IPS DF 6.9 (cell line): ENCODE measurements at places on chromosomes 4 and X.

DNA sequence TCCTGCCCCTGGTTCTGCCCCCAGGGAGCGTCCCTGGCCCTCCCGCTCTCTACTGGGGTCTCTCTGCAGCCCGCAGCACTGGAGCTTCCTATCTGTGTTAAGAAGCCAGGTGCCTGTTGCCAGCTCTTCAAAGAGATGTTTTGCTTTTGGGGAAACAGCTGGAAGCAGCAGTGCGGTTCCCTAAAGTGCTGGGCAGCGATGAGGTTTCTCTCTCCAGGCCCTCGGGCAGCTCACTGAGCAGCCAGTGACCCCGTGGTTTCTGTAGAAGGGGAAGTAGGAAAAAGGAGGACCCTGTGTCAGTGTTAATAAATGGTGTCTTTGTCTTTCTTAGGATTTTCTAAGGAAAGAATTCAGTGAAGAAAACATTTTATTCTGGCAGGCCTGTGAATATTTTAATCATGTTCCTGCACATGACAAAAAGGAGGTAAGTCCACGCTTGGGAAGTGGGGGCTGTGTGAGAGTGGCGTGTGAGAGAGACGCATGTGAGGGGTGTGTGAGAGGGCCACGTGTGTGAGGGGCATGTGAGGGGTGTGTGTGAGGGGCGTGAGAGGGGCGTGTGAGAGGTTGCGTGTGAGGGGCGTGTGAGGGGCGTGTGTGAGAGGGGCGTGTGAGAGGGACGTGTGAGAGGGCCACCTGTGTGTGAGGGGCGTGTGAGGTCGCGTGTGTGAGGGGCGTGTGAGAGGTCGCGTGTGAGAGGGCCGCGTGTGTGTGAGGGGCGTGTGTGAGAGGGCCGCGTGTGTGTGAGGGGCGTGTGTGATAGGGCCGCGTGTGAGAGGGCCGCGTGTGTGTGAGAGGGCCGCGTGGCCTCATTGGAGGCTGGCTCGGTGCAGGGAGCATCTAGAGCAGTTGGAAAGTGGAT is 27.1 kb upstream of the HGFAC start:
- no peak for DNase-seq

GRCh38 chrX:49071877-49072711 is 1.7 kb downstream of the PRAF2 start:
- no peak for DNase-seq

DNA sequence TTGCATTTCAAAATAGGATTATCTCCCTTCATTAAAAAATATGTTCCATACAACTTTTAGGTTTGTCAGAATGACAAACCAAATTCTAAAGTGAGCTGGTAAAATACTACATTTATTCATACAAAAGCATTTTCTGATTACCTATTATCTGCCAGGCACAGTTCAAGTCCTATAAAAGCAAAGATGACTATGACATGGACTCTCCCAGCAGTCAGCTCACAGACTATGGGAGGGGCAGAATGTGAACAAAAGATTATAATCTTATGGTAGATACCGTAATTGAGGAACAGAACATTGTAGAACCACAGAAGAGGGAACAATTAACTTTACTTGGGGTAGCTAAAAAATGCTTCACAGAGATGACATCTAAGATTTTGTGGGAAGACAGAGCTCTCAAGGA is 12.4 kb downstream of the PAQR3 start:
- no peak for DNase-seq

- peak; percentile 57 for DNase-seq
These were observed 201.0 kb upstream of the ARSJ start for GRCh38 chr4:114180481-114180880.

DNA sequence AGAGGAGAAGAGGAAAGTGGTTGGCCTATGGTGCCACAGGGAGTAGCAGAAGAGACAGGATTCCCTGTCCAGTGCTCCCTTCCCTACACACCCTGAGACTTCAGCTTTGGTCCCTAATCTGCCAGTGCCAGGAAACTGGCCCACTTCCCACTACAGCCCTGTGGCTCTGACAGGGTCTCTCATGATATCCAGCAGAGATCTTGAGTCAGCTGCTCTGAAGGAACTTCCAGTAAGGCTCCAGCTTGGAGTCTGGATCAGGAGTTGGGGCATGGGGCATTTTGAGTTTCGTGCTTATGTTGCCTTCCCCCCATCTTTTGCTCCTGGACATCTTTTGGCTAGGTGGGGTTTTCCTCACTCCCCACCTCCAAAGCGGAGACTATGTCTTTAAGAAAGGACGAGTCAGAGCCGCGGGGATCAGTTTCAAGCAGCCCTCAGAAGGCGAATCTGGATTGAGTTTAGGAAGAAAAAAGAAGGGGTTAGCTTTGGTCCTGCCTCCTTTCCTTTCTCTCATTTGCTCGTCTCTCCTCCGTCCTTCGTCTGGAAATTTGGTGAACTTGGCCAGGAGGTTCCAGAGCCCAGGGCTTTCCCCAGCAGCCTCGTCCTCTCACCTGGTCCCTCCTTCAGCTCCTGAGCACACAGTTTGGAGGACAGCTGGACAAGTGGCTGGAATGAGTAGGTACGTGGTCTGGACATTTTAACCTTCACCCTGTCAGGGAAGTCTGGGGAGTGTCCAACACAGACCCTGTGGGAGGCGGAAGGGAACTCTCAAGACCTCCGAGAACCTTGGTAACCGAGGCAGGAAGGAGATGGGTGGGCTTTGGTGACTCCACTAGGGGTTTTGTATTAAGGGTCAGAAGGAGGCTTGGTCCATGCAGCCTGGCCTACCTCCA is 104.4 kb downstream of the RTL5 start:
- DNase-seq, result no peak

DNA sequence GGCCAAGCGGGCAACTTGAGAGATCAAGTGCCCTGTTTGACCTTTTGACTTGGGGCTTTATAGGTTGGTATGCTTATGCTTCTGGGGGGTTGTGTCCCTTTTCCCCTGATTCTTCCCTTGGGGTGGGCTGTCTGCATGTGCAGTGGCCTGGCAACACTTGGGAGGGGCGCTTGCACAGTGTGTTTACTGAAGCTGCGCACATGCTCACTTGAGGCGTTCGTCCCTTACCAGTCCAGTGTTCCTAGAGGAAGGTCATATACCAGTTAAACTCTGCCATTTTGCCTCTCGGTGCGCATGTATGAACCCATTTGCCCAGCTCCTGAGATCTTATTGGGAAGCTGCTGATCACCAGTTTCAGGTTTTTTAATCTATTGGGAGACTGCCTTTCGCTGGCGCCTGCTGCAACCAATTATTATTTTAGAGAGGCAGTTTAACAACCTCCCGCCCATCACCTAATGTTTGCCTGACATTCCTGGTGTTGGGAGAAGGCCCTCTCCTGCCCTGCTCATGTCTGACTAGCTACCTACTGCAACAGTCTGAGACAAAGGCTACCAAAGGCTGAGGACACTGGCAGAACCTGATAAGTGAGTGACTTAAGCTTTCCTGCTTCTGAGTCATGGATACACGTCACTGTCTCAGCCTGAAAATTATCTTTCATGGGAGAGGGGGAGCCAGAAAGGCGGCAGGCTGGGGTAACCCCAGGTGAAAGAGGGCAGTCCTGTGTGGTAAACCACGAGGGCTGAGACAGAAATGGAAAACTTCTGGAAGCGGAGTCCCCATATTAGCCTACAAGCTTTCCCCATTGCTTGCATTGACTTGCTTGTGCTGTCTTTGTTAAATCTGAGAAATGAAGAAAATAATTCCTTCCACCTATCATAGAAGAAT is 97.6 kb downstream of the CPE start:
- no peak for DNase-seq

DNA sequence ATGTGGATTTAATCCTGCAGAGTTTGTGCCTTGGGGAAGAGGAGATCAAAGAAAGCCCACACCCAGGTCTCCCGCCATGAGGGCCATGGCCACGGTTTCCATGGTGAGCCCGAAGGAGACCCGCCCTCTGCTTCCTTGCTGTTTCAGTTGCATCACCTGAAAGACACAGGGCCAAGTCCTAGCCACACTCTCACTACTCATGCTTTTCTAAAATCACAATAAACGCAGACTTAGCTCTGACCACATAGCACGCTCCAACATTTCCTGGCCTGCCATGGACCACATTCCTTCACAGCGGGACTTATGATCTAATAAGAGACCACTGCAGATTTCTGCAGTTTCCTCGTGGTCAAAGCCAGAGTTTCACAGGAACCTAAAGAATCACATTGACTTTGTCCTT is 426.0 kb upstream of the NR3C2 start:
- no peak for DNase-seq

DNA sequence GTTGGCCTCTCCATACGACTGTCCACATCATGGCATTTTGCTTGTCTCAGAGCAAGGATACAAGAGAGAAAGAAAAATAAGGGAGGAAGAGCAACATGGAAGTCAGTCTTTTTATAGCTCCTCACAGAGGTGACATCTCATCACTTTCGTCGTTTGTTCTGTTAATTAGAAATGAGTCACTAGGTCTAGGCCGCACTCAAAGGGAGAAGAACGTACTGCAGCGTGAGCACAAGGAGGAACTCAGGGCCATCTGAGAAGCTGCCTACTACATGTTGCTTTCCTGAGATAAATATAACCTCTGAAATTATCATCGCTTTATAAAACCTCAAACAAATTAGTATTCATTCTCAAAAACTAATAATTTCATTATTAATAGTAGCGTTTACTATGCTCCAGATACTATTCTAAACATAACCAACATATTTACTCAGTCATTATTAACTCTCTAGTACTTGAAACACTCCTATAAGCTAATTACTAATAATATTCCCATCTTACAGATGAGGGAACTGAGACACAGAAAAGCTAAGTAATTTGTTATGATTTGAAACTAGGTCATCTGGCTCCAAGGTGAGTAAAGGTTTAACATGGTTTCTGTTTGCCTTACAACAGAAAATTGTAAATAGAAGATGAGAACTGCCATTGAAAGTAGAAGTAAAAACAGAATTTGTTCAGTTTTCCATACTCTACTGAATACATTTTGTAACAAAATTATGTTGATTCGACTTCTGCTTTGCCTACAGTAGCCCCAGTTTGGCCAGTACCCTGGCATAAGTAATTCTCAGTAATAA is 213.2 kb upstream of the UGT8 start:
- no peak for DNase-seq

- no peak for DNase-seq
These were observed 425.0 kb downstream of the MID1IP1 start for GRCh38 chrX:39226251-39226650.

DNA sequence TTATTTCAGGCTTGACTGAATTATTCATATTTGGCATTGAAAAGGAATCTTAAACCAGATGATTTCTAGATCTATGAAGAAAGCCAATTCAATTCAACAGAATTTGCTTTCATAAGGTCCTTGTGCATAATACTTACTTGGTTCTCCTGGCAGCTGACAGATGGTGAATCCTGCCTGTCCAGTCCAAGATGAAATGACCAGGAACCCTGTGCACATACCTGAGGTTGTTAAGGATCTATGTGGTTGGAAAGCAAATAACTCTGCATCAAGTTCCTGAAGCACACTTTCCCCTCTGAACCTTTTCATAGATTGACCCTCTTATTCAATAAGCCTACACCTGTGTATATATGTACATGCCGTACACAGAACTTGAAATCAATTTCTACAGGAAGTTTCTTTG is 562.7 kb downstream of the PPARGC1A start:
- no peak for DNase-seq

- DNase-seq, result no peak
These were observed 44.3 kb upstream of the FAM47C start for GRCh38 chrX:36963852-36964251.

DNA sequence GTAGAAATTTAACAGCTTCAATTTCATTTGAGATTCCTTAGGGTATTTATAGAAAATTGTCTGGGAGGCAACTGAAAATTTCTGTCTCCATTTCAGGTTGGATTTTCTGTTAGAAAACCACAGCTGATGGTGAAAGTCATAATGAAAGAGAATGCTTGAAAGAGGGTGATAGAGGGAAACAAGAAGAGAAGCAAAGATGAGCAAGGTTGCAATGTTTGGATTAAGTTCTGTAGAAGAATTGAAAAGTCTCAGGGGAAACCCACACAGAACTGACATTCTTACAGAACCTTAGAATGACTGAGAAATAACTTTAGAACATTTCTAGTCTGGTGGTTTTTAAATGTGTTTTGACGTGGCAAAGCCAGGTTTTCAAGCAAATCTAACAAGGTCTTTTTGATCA is 14.7 kb downstream of the GBA3 start:
- DNase-seq, result no peak

GRCh38 chrX:77003956-77004355 is 443.2 kb upstream of the FGF16 start:
- no peak for DNase-seq

GRCh38 chrX:11666164-11666563 is 444 bp upstream of the ARHGAP6 start:
- DNase-seq, result no peak

- DNase-seq, result no peak
These were observed 134.5 kb upstream of the KLF3 start for GRCh38 chr4:38529189-38530115.

DNA sequence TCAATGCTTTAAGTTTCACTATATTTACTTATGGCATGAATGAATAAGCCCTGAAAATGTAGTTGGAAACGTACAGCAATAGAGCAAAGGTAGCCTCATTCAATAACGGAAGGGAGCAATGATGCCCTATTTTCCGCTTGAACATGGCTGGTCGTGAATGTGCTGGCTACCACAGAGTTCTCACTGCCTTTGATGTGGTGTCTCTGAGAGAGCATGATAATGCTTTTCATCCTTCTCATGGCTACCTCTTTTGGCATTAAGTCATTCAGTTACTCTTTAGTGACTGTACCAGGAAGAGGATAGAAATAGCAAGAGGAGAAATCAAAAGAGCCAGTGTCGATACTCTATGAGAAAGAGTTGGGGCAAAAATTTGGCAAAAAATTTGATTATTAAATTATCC is 308.0 kb downstream of the PPP3CA start:
- DNase-seq, result no peak

GRCh38 chr4:11954093-11954492 is 525.4 kb upstream of the HS3ST1 start:
- DNase-seq, result peak; percentile 35

DNA sequence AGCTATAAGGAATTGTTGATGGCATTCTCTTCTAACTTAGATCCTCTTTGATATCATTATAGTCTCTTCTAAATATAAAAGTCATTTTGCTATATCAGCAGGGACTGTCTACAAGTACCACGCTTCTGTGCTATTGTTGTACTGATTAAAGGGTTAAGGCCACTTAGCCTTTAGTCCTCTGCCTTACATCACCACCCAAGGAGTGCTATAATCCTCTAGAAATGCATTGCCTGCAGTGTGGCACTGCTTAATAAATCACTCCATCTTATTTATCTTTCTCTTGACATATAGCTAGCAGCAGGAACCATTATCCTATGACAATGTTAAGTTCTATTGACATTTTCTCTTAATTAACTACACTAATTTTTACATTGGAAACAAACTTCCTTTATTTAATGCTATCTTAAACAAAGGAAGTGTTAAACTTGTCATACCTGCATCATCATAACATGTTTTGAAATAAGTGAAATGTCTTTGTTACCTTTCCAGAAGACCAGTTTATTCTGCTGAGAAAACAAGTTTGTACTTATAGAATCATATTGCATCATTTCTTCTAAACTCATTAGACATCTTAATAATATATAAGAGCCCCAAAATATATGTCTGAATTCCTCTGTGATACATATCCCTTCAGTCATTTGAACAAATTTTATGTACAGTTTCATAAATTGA is 360.9 kb upstream of the ATOH1 start:
- DNase-seq, result no peak

GRCh38 chr4:140028676-140029517 is 125.1 kb downstream of the MAML3 start:
- no peak for DNase-seq
